Activated T-helper 1 cell treated with anti-CD3 and anti-CD28 coated beads, Interleukin-2, amount 50 U/mL, for 16 hours (primary cell): ENCODE measurements at places on chromosomes 6 and 20.

- DNase-seq = no peak
Observed at GRCh38 chr6:166228839-166229528, 61.3 kb upstream of the TBXT start.

- DNase-seq = no peak
Observed at GRCh38 chr20:23047738-23048214, 1.7 kb downstream of the THBD start.

DNA sequence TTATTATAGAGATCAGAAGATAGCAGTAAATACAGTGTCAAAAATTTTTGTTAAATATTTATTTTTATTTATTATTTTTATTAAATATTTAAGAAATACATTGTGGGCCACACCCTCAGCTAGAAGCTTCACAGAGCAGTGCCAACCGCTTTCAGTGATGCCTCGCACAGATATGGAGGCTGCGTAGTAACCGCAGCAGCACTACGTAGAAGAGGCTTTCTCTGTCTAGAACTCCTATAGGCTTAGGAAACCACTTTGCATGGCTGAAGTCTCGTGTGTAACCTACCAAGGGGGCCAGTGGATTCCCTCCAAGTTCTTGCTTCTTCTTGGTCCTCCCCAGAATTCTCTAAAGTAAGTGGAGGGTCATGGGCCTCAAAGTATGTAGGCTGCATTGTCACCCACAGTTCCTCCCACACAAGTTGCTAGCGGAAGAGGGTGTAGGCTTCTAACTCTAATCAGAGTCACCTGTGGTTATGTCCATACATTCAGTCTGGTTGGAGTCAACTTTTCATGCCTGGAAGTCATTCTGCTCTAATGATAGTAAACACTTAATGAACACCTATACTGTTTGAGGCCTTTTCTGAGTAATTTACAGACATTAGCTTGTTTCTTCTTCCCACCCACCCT lies 285.6 kb downstream of the CDKAL1 start:
- DNase-seq = no peak

GRCh38 chr6:126156973-126157372 lies 170.6 kb downstream of the TRMT11 start:
- DNase-seq = no peak

DNA sequence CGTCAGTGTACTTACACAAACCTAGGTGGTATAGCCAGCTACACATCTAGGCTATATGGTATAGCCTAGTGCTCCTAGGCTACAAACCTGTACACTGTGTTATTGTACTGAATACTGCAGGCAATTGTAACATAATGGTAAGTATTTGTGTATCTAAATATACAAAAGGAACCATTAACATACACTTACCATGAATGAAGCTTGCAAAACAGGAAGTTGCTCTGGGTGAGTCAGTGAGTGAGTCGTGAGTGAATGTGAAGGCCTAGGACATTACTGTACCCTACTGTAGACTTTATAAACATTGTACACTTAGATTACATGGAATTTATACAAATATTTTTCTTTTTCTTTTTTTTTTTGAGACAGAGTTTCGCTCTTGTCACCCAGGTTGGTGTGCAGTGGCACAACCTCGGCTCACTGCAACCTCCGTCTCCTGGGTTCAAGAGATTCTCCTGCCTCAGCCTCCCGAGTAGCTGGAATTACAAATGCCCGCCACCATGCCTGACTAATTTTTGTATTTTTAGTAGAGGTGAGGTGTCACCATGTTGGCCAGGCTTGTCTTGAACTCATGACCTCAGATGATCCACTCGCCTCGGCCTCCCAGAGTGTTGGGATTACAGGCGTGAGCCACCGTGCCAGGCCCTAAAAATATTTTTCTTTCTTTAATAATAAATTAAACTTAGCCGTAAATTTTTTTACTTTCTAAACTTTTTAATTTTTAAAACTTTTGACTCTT lies 15.4 kb upstream of the KIAA1755 start:
- no peak for DNase-seq

DNA sequence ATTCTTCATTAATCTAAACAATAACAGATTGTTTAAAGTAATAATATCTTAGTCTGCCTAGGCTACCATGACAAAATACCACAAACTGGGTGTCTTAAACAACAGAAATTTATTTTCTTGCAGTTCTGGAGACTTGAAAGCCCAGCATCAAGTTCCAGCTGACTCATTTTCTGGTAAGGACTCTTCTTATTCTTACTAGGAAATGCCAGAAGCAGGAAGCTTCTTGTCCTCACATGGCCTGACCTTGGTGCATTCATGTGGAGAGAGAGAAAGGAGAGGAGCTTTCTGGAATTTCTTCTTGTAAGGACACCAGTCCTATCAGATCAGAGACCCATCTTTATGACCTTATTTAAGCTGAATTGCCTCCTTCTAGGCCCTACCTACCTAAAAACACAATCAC lies 110.5 kb downstream of the ANKRD60 start:
- no peak for DNase-seq

DNA sequence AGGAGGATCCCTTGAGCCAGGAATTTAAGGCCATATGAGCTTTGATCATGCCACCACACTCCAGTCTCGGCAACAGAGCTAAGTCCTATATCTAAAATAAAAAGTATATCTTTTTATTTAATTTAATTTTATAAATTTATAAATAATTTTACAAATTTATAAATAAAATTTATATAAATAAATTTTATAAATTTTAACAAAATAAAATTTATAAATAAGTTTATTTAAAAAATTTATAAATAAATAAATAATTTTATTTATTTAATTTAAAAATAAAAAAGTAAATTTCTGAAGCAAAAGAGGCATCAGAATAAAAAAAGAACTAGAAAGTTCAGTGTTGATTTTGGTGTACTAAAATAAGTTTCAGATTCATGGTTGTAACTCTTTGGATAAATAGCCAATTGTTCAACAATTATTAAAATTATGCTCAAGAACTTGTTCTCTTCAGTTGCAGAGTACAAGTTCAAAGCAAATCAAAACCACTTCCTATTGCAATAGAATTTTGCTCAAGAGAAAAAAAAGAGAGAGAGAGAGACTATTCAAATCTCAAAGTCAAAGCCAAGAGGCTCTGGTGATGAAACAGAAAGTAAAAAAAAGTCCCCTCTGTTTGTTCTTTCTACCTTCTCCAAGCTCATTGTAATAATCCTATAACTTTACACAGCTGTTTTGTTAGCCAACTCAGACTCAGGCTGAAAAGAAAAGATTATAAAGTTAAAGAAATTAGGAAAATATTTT lies 547.5 kb upstream of the ADGRB3 start:
- no peak for DNase-seq

GRCh38 chr20:20095114-20095872 lies 43.0 kb downstream of the CFAP61 start:
- DNase-seq = no peak

DNA sequence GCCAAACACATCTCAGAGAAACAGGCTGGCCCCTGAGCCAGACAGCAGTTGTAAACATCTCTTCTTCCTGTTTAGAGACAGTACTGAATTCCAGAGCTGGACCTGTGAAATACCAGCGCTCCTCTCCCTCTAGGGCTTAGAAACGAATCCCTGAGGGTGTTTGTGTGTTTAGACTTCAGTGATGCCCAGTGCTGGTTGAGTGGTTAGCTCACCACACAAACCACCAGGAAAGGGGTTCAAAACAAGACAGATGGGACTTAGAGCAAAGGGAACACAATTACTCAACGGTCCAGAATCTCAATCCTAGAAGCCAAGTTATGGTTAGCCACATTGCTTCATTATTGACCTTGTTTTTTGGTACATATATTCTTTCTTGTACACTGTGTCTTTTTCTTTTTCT lies 108.7 kb upstream of the TMEM170B start:
- no peak for DNase-seq

- no peak for DNase-seq
Observed at GRCh38 chr20:31570021-31570463, 35.0 kb upstream of the ID1 start.

GRCh38 chr6:15366003-15366535 lies 120.2 kb downstream of the JARID2 start:
- DNase-seq = no peak

- DNase-seq = no peak
Observed at GRCh38 chr6:139060332-139060731, 31.8 kb downstream of the ABRACL start.
